ENCODE measurements at places on chromosomes 16 and 17.
A peak's percentile ranks its signal among the peaks of the same experiment; 100 is the strongest.

DNA sequence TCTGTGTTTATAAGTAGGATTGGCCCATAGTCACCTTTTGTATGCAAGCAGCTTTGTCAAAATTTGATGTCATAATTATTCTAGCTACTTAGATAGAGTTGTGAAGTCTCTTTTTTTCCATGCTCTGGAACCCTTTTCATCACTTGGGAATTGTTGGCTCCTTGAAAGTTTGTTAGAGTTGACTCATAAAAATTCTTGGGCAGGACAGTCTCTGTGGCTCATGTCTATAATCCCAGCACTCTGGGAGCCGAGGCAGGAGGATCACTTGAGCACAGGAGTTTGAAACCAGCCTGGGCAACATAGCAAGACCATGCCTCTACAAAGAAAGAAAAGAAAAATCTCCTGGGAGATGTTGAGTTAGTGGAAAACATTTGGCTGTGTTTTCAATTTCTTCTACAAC is 45.7 kb upstream of the MRC2 start:
- no peak for DNase-seq

DNA sequence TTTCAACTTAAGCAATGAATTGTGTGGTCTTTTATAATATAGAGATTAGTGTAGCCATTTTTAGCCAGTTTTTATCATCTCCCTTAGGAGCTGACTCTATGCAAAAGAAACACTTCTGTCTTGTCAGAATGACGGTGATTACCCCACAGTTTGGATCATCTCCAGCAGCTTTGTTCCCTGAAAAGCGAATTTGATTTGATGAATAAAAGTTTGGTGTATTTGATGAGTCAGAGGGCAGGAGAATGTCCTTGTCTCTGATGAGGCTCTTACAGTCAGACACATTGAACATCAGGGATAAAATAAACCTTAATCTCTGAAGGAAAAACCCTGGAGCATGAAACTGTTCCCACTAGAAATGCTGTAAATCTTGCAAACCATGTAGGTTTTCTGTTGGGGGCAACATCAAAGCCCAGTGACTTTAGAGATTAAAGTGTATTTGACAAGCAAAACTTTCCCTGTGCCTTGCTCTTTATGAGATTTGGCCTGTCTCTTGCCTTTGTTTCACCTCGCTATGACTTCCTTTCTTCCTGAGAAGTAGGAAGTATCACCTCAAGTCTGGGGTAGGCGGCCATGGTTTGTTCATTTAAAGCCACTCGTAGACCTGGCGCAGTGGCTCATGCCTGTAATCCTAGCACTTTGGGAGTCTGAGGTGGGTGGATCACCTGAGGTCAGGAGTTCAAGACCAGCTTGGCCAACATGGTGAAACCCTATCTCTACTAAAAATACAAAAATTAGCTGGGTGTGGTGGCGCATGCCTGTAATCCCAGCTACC is 209.3 kb downstream of the FTO start:
- DNase-seq, result no peak

GRCh38 chr17:54864636-54865356 is 35.9 kb upstream of the TOM1L1 start:
- no peak for DNase-seq

DNA sequence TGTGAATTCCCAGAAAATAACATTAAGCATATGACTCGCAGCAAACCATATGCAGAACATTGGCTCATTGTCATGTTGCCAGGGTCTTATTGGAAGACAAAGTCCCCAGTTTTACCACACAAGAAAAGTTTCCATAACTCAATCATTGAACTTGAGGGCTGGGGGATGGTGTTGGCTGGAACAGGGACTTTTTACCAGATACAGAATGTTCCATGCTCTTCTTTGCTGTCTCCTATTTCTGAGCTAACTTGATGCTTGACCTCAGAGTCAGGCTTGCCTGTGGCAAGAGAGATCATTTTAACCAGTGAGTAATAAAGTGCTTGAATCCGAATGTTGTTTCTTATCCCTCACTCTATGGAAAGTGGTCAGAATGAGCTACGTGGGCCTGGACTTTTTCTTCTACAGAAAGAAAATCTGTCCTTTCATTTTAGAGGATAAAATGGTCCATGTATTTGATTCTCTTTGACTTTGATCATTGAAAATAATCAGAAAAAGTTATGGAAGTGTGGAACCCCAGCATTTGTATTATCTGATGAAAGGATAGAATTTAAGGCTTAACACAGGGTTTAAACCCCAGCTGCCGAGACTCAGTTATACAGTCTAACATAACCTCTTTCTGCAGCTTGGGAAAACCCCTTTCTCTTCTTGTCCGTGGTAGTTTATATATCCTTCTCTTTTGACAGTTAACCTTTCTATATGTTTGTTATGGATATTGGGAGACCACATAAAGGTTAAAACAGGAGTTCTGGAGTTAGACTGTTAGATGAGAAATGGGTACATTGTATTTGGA is 67.0 kb downstream of the TUBD1 start:
- DNase-seq, result no peak

DNA sequence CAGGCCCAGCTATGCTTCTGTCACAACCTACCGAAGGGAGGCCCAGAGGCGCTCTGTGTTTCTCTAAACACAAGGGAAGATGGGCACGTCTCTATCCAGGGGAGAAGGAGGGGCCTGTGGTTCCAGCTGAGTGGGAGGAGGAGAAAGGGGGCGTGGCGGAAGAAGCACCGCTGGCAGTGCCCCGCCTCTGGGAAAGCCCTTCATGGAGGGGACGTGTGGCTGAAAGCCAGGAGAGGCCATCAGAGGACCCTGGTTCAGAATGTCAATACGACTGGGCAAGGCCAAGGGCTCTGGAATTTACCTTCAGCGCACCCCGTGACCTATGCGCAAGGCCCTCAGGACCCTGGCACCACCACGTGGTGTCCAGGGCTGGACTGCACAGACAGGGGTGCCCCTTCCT is 12.3 kb upstream of the SLC38A8 start:
- peak; percentile 55 for DNase-seq

DNA sequence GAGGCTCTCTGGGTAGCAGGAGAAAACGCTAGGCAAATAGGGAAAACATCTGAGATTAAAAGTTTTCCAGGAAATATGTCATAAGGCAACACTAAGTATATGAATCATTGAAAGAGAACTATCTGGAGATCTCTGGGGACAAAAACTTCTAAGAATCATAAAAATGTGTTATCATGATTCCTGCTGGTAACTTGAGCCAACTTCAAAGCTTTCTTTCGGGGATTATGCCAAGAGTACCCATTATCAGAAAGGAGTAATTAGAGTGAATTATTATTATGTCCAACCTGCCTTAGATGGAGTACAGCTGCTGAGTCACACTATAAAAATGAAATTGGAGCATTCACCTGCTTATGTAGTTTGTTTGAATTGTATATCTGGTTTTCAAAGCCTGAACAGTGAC is 488.5 kb upstream of the SOX9 start:
- no peak for DNase-seq

DNA sequence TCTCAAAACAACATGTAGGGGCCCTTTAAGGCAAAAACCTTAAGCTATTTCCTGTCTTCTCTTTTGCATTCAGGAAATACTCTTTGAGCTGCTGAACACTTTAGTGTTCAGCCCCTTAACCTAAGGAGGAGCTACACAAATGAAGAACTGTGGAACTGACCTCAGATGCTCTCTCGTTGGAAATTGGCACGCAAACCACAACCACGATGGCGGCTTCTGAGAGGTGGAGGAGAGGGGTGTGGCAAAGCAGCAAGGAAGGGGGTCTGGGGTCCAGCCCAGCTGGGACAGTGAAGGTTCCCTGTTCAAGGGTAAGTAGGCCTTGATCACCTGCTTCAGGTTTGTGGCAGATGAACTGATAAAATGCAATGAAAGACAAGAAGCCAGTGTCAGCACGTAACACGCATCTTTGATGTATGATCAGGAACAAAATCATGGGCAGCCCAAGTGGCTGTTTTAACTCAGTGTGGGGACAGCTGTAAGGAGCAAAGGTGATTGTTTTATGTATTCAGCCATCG is 291.6 kb upstream of the TNRC6C start:
- DNase-seq, result no peak

DNA sequence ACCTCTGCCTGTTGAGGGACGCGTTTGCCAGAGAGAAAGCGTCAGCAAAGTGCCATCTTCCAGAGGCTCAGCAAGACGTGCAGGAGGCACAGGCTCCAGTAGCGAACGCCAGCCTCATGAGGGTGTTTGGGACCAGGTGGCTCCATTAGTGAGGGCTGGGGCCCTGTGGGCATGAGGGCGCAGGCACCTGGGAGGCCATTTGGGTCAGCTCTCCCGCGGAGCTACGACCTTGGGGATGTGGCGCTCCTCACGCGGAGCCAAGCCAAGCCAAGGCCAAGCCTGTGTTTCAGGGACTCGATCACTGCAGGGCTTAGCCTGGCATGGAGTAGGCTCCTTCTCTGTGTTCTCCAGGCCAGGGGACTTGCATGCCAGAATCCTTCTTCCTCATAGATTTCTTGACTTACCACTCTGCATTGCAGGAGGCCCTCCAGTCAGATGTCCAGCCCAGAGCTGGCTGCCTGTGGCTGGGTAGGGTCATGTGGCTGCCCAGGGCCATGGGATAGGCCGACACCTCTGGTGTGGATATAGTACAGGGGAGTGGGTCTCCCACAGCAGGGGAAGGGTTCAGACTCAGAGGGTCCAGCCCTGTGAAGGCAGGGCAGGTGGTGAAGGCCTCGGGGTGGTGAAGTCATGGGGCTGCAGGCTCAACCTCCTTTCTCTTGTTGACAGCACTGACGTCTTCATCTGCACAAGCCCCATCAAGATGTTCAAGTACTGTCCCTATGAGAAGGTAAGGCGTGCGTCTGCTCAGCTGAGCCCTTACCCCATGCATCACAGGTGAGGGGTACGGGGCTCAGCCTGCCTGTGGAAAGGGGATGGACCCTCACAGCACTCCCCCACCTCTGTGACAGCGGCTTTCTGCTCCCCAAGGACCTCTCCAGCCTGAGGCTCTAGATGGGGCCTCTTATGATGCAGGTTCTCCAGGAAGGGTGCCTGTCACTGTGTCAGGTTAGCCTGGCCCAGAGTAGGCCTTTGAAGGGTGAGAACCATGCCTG is 19.6 kb downstream of the NT5M start:
- DNase-seq, result no peak

DNA sequence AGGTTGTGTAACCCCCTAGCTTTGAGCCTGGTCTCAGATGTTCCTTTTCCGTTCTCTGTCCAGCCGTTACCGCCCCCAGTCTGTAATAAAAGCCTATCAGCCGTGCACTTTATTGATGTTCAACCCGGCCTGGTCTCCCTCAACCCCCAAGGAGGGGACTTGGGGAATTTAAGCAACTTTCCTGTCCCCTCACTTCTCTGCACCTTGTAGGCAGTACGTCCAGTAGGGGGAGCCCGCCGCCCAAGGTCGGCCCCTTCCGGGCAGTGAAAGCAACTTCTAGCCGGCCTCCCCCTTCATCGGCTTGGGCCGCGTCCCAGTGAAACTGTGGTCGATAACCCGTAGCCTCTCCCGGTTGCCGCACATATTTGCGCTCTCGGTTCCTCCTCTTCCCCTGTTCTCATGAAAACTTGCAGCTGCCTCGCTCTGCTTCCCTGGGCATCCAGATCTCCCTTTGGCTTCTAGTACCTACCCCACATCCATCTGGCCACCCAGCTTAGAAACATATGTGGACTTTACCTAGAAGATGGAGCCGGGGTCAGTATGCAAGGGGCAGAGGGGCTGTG is 7.9 kb downstream of the PNPO start:
- peak; percentile 98 for DNase-seq

DNA sequence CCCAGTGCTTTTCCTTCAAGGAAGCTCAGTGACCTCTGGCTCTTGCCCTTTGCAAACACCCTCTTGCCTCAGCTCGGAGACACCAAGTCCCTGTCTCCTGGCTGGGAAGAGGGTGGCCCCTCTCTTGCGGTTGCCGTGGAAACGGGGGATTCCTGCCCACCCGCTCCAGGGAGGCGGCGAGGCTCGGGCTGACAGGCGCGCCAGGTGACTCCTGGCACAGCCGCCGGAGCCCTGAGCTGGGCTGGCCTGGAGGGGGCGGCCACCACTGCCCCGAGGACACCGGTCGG is 71.4 kb downstream of the ABR start:
- DNase-seq, result peak; percentile 46

DNA sequence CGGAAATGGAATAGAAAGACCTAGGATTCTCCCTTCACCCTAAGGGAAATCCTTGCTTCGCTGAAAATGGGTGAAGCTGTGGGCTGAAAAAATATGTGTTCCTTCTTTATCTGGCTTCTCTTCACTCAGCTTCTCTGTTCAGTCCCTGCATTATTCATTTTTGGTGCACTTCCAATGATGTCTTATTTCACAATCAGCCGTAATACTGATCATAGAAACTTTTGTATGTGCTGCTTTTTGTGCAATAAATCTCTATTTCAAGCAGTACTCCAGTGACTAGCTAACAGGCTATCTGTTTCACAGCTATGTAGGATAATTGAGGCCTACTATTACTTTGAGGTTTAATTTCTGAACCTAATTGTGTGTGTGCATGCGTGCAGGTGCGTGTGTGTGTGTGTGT is 144.6 kb downstream of the FOXL1 start:
- DNase-seq, result no peak

GRCh38 chr17:4950075-4950745 is 709 bp upstream of the ENO3 start:
- DNase-seq, result peak; percentile 58

DNA sequence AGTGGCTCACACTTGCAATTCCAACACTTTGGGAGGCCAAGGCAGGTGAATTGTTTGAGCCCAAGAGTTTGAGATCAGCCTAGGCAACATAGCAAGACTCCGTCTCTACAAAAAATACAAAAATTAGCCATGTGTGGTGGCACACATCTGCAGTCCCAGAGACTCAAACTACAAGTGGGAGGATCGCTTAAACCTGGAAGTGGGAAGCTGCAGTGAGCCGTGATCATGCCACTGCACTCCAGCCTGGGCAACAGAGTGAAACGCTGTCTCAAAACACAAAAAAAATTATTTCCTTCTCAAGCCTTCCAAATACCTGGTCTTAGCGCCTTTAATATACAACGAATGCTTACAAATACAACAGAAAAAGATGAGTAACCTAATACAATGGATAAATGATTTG is 19.7 kb upstream of the CBX2 start:
- DNase-seq, result no peak

GRCh38 chr17:69533481-69534234 is 119.2 kb downstream of the MAP2K6 start:
- DNase-seq, result peak; percentile 13

DNA sequence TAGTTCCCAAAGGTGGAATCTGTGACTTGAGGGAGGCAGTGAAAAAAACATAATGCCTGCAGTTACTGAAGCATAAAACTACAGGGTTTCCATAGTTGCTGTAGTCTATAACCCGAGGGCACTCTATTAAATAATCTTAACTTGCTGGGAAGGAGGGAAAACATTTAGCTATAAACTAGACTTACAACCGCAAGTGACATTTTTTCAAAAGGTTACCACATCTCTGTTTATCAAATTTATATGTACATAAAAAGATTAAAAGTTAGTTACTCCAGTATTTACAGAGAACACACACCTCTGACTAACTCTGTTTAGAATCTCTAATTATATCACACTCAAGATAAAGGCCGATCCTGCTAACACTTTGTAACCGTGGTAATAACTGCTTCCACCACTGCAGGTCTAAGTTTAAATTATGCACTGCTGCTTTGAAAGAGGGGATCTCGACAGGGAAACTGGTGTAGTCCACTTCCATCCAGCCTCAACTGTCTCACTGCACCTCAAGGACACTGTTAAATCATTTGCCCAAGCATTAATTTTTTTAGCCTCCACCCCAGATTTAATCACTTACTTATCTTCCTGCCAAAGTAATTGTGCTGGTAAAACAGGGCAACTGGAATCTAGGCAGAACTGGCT is 14.6 kb downstream of the KCNJ16 start:
- DNase-seq, result no peak

- DNase-seq, result no peak
These were observed 67.7 kb downstream of the TBX4 start for GRCh38 chr17:61519754-61520440.

GRCh38 chr17:4198995-4199394 is 56.0 kb downstream of the CYB5D2 start:
- DNase-seq, result no peak

- no peak for DNase-seq
These were observed 1793.0 kb downstream of the TP53TG3F start for GRCh38 chr16:35252356-35252936.

Measured in WTC11 (cell line).